ENCODE measurements at places on chromosomes 4 and X.

- DNase-seq, result peak; percentile 47
Observed at GRCh38 chrX:42946544-42947194, 168.7 kb upstream of the PPP1R2C start.

DNA sequence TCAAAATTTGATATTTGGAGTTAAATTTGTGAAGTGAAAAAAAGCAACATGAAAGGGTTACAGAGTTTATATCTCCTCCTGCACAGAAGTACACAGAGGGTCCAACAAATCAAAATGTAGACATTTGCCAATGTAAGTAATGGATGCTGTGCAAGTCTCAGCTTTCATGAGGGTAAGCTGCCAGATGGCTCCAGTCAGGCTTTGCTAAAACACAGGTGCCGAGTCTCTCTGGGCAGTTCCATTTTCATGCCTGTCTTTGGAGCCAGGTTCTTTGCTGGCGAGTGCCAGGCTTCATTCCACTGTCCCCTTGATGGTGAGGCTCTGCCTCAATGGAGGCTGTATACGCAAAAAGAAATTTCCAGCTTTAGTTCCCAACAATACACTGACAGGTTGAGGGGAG, 27.9 kb downstream of the SLC4A4 start:
- DNase-seq, result no peak

DNA sequence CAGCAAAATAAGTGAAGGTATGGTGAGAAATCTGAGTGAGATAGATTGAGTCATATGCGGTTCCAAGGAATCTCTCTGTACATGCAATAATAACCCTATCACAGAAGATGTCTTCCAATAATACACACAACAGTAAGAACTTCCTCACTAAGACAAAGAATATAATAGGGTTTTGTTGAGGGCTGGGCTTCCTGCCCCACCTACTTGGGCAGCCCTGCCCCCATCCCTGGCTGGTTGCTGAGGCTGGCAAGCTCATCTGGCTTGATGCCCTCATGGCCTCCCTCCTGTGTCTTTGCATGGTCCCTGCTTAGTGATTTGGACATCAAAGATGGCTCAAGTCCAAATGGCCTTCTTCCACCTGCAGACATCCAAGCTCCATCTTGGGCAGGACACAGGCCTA, 2.7 kb downstream of the GEMIN8 start:
- peak; percentile 46 for DNase-seq

DNA sequence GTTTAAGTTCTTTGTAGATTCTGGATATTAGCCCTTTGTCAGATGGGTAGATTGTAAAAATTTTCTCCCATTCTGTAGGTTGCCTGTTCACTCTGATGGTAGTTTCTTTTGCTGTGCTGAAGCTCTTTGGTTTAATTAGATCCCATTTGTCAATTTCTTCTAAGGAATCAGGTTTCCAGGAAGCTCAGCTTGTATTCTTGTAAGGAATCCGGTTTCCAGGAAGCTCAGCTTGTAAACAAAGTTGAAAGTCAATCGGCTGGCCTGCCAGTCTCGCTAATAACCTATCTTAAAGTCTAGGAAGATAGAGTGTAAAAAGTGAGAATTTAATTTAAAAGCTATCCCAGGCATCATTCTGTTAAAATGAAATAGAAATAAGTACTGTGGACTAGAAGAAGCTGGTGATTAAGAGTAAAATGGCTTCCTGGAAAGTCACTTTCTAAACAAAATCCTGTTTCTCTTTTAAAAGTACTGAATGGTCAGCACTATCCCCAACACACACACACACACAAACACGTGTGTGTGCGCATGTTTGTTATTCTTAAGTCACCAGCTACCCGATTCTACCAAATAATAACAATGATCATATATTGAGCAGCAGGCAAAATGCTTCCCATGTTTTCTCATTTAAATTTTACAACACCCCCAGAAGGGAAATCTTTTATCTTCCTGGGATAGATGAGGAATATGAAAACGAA, 171.7 kb downstream of the PAPSS1 start:
- no peak for DNase-seq

- DNase-seq, result no peak
Observed at GRCh38 chr4:187332141-187332540, 608.5 kb upstream of the FAT1 start.

DNA sequence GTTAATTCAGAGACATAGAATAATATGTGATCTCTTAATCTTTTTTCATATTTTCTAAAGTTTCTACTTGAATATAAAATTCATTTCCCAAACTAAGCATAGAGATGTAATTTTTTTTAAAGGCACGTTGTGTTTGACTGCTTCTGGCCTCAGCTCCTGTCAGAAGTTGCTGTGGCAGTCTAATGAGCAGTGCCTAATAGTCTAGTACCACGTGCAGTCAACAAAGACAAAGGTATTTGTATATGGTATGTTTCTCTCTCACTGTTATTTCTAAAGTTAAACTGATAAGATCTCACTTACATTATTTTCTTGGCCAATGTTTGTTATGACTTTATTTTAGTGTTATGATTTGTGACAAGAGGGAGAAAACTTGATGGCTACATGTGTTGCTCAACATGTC, 48.6 kb upstream of the MCUB start:
- DNase-seq, result no peak

DNA sequence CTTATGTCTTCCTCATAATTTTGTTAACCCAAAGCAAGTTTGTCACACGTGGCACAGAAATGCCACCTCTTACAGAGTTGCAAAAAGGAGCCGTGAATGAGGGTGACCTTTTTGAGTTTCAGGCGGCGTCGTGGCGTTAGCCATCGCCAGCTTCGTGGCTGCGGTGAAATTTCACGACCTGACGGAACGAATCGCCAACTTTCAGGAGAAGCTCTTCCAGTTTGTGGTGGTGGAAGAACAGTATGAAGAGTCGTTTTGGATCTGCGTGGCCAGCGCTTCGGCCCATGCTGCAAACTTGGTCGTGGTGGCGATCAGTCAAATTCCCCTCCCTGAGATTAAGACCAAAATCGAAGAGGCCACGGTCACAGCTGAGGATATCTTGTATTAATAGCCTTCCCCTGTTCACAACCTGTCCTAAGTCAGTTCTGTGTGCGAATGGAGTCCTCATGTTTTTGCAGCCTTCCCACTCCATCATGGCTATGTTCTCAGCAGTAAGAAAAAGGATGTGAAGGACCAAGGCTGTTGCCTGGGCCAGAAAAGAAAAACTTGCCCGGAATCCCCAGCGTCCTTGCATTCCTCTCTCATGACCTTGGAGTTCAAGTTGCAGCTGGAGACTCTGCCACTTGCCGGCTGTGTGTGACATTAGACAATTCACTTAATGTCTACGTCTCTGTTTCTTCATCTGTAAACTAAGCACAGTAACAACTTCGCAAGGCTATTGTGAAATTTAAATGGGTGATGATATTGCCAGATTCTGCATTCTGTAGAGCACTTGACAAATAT, 11.9 kb downstream of the CLRN2 start:
- no peak for DNase-seq
